ENCODE measurements at places on chromosomes 11 and 22.

GRCh38 chr11:7251836-7252682, at the start of gene SYT9:
SYT9 (plus strand) TSS chr11:7251904; CDS start chr11:7252187, 283 bp downstream.
- no peak for DNase-seq

GRCh38 chr11:78161962-78162371, 22.5 kb upstream of the ALG8 start:
- DNase-seq, result no peak

- no peak for DNase-seq
These were observed 91.1 kb downstream of the MYO18B start for GRCh38 chr22:25833091-25833490.

DNA sequence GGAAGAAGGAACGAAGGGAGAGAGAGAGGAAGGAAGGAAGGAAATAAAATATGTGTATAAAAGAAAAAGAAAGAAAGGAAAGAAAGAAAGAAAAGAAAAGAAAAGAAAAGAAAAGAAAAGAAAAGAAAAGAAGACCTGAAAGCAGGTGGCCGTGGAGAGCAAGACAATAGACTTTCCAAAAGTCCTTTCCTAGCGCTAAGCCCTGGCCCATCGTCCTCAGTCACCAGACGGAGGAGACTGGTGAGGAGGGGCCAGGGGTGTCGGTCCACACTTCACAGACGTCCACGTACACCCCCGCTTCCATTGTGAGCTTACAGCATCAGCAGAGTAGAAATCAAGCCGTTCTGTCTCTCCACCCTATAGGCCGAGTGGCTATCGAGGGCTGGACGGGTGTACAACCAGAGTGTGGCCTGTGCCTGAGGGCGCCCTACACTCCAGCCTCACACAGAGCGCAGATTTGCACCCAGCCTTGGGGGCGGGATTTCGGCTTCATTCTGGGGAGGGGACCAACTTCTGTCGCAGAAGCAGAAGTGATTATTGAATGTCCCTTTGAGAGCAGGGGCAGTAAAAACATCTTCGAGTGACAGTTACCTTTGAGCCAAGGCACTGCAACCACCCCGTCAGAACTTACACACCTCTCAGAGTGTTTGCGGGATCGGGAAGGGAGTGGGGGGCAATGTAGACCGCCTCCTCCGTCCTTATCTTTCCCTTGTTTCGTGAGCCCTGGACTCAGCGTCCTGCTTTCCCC, 2.0 kb upstream of the BSX start:
- no peak for DNase-seq

- no peak for DNase-seq
These were observed 292.7 kb downstream of the OPCML start for GRCh38 chr11:133239575-133239974.

DNA sequence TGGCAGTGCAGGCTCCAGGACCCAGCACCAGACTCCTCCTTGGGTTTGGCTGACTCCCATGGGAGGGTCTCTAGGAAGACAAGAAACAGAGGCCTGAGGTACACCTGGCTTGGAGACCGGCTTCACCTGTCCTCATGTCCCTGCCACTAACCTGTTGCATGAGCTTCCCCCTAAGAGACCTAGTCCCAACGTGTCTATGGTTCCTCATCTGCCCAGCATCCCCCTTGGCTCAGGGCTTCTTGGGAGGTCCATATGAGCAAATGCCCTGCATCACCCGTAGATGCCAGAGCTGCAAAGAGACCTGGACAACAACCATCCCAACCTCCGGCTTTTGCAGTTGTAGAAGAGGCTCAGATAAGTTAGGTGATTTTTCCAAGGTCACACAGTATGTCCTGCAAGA, 123.5 kb downstream of the BUD13 start:
- no peak for DNase-seq

GRCh38 chr11:39011797-39012196, 2413.8 kb upstream of the RAG2 start:
- no peak for DNase-seq

DNA sequence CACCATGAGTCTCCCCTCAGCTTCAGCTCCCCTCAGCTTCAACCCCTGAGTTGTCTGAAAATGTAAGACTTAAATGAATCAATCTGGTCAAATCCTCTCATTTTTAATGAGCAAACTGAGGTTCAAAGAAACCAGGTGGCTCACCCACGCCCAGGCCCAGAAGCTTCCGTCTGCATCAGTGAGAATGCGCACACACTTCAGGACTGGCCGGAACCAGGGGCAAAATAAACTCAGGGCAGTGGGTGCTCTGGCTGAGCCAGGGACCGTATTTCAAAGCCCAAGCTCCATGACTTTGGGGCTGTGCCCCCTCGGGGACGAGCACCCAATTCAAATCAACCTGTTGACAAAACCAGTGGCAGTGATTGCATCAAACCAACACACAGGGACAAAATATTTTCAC, 3.1 kb downstream of the SULT4A1 start:
- DNase-seq, result no peak

GRCh38 chr11:21825127-21825526, 367.8 kb upstream of the ANO5 start:
- DNase-seq, result no peak

DNA sequence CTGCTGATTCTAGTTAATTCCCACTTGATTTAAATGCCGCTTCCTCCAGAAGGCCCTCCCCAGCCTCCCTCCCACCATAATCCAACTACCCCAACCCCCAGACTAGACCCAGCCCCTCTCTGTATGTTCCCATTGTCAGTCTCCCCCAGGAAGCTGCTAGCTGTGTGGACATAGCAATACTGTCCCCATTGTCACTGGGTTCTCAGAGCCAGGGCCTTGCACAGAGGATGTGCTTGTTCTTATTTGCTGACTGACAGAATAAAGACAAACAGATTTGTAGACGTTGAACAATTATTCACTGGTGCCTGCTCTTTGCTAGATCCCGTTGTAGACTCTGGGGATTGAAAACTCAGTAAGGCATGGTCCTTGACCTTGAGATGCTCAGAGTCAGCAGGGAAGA, 45.7 kb upstream of the NAV2 start:
- no peak for DNase-seq

- DNase-seq, result no peak
These were observed 41.5 kb upstream of the CNTN5 start for GRCh38 chr11:98979205-98979604.

DNA sequence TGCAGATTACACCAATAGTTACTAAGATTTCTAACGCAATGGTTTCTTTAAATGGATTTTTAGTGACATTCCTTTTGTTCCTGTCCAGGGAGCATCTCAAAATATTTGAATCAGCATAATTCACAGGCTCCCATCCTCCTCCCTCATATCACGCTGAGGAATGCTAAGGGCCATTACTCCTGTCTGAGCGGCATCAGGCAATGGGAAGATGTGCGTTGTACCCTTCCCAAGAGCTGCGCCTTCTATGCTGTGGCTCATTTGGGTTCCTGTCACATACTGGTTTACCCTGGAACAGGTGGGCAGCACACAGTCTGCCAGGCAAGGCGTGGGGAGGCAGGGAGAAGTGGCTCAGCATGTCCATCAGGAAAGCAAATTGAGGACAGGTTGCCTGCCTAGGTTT, 121.9 kb downstream of the DBX1 start:
- no peak for DNase-seq

GRCh38 chr22:43833286-43834240, 21.5 kb upstream of the EFCAB6 start:
- no peak for DNase-seq

GRCh38 chr11:36354221-36355003, 58.3 kb downstream of the PRR5L start:
- no peak for DNase-seq

DNA sequence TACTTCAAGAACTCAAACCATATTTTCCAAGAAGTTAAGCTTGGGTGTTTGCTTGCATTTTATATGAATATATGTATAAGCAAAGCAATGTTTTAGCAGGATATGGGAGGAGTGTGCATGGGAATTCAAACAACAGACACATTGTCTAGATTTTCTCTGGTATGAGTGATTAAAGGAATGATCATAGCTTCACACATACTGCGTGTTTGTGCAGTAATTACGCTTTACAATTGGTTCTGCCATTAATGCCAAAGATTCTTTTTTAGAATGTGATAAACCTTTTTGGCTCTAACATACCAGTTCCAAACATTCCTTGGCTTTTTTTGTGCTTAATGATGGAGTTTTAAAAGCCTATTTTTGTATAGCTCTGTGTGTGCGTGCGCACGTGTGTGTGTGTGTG, 54.0 kb downstream of the CCDC34 start:
- DNase-seq, result no peak

- no peak for DNase-seq
These were observed 2.7 kb downstream of the SIK3 start for GRCh38 chr11:117095284-117096161.

GRCh38 chr11:69533296-69534165, 52.1 kb downstream of the LINC01488 start:
- no peak for DNase-seq

GRCh38 chr22:48278620-48279460, 1516.4 kb downstream of the TBC1D22A start:
- DNase-seq, result no peak

- DNase-seq, result no peak
These were observed 5.3 kb upstream of the OR52B2 start for GRCh38 chr11:6175440-6175839.

GRCh38 chr11:103601225-103601846, 435.1 kb upstream of the DDI1 start:
- DNase-seq, result peak; percentile 53

- DNase-seq, result no peak
These were observed 28.9 kb upstream of the CARD18 start for GRCh38 chr11:105168457-105168856.

DNA sequence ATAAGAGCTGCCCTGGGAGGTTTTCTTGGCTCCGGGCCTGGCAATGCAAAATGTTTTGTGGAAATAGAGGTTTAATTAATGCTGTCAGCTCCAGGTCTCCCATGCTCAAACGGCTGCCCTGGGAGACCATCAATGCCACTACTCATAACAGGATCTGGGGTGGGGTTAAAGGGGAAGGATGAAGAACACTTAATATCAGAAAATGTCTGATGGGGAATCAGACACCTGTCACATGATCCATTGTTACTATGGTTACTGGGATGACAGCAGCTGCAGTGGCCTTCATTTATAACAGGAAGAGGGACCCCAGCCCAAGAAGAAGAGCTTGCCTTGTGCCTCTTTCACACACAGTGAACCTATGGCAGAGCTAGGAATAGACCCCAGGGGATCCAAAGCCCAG, 2.2 kb upstream of the SYT13 start:
- no peak for DNase-seq

GRCh38 chr11:118633979-118634378, 26.6 kb downstream of the PHLDB1 start:
- no peak for DNase-seq

- no peak for DNase-seq
These were observed 4.4 kb upstream of the RNF169 start for GRCh38 chr11:74744277-74744676.

DNA sequence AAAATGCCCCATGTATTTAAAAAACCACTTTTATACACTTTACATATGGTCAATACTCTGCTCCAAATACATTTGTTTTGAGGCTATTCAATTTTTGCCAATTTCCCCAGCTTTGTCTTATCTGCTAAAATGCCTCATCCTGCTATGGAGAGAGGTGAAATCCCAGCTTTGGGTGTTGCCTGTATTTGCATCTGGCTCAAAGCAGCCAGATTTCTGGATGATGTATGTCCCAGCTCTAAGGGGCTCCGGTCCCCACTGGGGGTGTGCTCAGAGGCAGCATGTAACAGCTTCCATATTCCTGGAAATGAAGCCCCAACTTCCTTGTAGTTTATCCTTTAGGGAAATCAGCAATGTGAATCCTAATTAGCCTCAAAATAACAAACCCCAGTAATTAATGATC, 59.5 kb downstream of the WT1 start:
- no peak for DNase-seq

DNA sequence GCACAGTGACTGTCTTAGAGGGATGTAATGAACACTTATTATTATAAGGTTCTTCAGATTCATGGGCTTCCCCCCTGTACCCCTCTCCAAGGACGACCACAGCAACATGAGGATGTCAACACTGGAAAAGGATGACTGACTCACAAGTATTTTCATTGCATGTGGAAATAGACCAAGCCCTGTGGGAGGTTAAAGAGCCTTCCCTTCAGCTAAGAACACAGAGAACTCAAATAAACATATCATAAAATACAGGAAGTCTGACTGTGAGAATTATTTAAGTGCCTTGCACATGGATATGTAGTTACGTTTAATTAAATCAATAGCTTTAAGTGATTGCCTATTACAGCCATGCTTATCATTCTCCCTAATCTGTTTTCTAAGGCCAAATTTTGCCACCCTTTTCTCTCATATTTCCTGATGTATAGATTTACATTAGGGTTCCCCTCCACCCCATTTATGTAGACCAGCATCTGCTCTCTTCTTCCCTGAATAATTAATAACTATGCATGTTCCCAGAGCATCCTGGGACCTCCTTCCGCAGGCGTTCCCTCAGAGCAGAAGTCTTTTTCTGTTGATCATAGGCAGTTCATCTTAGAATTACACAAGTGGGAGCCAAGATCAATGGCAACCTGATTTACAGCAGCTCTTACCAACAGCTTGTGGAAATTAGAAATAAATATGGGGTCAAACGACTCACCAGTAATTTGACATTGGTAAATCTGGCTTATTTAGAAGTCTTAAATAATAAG, 226.9 kb downstream of the OPCML start:
- DNase-seq, result no peak

DNA sequence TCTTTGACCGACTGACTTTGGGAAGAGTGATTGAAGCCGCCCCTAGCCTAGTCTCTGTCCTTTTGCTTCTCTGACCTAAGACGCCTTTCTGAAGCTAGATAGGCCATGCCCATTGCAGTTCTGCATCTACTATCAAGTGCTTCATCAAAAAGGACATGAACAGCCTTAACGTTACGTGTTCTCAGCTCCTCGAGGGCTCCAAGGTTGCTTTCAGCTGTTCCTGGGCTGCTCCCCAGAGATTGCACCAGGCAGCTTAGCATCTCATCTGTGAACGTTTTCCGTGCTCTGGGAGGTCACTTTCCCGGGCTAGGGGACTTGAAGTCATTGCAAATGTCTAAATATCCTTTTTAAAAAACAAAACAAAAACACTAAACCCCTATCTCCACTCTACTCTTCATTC, 13.9 kb downstream of the MICAL2 start:
- DNase-seq, result no peak

DNA sequence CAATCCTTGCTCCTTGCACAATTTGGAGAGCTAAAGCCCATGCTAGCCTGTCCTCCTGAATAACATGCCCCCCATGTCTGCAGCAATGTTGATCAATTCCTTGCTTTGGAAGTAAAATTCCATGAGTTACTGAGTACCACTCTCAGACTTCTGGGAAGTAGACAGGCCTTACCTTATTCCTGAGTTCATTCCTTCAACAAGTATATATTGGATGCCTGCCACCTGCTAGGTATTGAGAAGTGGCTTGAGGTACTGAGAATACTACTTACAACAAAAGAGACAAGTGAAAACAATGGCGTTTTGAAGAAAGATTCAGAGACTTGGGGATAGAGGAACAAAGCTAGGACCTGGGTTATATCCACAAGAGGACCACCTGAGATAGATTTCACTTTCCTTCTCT, 12.4 kb downstream of the PATE2 start:
- no peak for DNase-seq

DNA sequence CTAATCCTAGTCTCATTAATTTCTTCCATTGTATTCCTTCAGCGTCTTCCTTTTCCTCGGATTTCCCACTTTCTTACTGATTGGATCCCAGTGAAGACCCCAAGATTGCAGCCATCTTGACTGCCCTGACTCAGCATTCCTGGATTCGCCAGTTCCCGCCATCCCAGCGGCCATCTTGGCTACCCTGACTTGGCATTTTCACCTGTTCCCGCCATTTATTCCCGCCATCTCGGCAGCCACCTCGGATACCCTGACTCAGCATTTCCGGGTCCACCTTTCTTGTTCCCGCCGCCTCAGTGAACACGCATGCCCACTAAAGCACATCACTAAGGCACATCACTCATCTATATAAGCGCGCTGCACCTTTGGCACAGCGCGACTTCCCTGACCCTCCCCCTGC, 13.8 kb upstream of the OR56A3 start:
- no peak for DNase-seq

Measured in suppressor macrophage treated with lipopolysaccharide for 1 hour (primary cell).